ENCODE measurements at places on chromosomes 3 and 15. TPM values are rescaled to one million over a fixed set of nuclear protein-coding genes. Genes with fewer than 3 reads are reported as not detected.

GRCh38 chr3:46423588-46423987 is 16.5 kb downstream of the CCRL2 start:
- DNase-seq, result no peak

DNA sequence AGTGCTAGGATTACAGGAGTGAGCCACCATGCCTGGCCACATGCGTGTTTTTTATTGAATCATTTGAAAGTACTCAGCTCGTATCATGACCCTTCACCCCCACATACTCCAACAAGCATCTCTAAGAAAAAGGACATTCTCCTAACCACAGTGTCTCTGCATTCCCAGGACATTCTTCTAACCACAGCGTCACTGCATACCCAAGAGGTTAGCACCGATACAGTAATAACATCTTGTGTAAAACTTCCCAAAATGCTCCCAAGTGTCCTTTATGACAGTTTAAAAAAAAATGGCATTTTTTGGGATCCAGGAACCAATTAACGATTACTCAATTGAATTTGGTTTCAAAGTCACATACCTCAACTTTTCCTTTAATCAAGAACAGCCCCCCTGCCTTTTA is 39.6 kb downstream of the FLNB start:
- no peak for DNase-seq

DNA sequence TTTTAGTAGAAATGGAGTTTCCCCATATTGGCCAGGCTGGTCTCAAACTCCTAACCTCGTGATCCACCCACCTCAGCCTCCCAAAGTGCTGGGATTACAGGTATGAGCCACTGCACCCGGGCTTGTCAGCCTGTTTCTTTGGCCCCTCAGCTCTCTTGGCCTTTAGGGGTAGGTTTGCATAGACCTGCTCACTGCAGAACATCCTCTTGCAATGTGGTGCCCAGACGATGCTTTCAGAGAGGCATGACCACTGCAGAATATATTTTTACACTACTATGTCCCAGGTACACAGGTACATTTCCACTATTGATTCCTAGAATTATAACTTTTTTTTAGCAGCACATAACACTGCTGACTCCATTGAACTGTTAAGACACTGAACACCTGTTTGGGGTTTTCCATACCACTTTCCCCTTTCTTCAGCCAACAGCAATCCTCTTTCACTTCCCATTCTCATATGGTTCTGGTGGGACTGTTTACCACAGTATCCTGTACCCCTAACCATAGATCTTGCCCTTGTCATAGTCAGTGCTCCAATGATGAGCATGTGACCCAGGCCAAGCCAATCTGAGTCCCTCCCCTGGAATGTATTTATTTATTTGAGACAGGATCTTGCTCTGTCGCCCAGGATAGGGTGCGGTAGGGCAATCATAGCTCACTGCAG is 21.1 kb downstream of the CCDC32 start:
- DNase-seq, result no peak

GRCh38 chr3:169479314-169479939 is 184.1 kb downstream of the MECOM start:
- no peak for DNase-seq

- DNase-seq, result no peak
These were observed 447.3 kb upstream of the KCNMB2 start for GRCh38 chr3:178088963-178089362.

DNA sequence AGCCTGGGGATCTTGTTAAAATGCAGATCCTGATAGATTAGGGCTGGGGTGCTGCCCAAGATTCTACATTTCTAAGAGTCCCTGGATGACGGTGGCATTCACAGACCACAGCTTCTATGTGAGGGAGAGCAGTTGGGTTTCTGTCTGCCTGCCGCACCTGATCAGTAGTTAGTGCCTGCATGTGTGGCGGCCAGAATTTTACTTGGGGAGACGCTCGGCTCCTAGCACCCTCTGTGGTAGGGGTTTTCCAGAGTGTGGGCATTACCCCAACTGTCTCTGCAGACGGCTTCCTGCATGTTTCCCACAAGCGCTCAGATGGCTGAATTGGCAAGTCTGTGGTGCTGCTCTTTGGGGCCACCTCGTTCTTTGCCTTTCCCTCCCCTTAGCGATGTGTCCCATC is 8.3 kb downstream of the GHRL start:
- DNase-seq, result no peak

GRCh38 chr15:85475711-85476110 is 95.3 kb downstream of the AKAP13 start:
- DNase-seq, result no peak

DNA sequence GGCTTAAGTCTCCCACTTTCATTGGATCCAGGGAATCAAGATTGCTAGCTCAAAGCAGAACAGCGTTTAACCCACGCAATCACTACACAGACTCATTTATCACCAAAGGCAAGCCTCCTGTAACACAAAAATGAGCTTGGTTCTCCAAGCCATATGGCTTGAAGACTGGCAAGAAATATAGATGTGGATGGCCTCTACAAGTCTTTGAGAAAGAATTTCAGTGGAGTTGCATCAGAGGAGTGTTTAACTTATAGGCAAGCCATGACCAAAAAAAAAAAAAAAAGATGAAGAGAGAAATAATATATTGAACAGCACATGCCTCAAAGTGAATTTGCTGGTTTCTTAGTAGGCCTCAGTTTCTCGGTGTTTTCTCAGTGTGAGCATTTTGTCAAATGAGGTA is 27.3 kb downstream of the PDZRN3 start:
- no peak for DNase-seq

GRCh38 chr15:75067123-75067830 is 43.9 kb downstream of the PPCDC start:
- no peak for DNase-seq

DNA sequence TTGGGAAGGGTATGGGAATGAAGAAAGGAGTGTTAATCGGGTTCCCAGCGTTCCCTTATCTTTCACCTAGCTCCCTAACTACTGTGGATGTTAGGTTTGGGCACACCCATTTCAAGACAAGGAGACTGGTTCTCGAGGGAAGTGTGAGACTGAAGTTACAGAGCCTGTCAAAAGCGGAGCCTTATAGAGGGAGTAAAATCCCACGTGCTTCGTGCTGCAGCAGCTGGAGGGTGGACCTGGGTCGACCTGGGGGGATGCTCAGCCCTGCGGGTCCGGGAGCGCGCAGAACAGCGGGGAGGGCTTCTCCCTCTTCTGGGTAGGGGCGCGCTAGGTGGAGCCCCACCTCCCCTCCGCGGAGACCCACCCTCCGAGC is 314 bp upstream of the TMED3 start:
- no peak for DNase-seq

DNA sequence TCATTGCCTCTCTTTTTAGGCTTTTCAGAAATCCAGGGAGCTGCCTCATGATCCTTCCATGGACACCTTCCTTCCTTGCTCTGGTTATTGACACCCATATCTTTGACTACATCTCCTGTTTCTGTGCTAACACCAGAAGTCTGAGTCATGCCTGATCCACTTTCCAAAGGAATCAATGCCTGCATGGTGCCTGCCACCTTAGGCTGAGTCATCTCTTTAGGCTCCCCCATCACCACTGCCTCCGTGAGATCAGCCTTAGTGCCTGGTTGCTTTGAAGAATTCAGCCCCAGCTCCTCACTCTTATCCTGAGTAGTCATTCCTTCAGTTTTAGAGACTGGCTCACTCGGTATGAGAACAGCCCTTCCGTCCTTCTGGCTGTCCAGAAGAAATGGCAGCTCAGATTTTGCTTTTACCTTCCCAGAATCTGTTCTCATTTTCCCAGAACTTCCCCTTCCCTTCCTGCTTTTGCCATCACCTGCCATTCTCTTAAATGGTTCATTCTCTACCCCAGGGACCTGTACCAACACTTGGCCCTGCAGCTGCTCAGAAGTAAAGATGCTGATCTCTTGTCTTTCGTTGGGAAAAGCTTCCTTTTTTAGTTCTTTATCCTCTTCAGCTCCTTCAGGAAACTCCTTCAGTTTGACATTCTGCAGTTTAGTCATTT is 105.3 kb downstream of the MAP4 start:
- DNase-seq, result no peak

GRCh38 chr15:31752065-31752762 is 278.1 kb upstream of the CHRNA7 start:
- DNase-seq, result no peak

The PKM gene
- 212 TPM for total RNA-seq

The TMED3 gene
- 81.5 TPM for total RNA-seq

The PRR20G gene
- not detected for total RNA-seq

The BOC gene
- 56.6 TPM for total RNA-seq

The CYFIP1 gene
- total RNA-seq, result 124 TPM

Measured in breast epithelium (tissue), 4 donors.